ENCODE measurements at places on chromosomes 5 and 9.

DNA sequence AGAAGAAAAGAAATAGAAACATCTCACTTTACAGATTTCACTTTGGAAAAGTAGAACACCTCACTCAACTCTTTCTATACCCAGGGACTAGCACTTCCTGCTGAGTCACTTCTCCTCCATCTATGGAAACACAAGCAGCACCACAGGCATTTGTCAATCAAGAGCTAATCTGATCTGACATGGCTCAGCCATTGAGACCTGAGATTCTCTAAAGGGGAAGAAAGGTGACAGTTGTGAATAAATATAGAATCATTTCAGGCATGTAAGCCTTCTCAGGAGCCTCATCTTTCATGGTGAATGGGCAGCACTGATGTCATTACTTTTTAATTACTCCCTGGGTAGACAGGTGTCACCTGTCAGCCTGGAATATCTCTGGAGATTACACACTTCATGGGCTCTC lies 559.8 kb downstream of the HINT1 start:
- no peak for DNase-seq

GRCh38 chr5:159965031-159965837 lies 43.7 kb upstream of the TTC1 start:
- peak; percentile 49 for DNase-seq

DNA sequence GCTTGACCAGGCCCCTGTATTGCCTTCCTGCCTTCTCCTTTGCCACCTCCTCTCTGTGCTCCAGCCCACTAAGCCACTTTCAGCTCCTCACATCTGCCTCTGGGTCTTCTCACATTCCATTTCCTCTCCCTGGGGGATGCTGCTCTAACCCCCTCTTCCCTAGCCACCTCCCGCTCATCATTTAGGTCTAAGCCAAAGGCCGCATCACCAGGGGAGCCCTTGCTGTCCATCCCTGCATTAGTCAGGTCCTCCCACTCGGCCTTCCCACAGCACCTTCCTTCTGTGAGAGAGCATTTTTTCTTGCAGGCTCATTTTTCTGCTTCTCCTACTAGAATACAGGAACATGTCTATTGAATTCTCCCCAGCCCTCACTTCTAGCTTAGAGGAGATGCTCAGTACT lies 72.6 kb upstream of the GALNT10 start:
- no peak for DNase-seq

DNA sequence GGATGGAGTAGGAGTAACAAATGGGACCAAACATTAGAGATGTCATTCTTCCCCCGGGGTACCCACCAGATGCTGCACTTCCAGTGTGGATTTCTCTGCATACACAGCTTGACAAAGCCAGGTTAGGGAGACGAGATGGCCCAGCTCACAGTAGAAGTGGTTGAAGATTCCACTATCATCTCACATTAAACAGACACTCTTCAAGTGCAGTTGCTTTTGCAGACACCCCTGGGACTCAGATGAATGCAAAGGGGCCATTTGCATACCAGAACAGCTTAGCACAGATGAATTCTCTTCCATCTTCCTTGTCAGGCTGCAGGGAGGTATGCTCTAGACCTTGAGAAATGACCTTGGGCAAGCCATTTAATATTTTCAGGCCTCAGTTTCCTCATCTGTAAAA lies 12.6 kb upstream of the C5orf58 start:
- no peak for DNase-seq

DNA sequence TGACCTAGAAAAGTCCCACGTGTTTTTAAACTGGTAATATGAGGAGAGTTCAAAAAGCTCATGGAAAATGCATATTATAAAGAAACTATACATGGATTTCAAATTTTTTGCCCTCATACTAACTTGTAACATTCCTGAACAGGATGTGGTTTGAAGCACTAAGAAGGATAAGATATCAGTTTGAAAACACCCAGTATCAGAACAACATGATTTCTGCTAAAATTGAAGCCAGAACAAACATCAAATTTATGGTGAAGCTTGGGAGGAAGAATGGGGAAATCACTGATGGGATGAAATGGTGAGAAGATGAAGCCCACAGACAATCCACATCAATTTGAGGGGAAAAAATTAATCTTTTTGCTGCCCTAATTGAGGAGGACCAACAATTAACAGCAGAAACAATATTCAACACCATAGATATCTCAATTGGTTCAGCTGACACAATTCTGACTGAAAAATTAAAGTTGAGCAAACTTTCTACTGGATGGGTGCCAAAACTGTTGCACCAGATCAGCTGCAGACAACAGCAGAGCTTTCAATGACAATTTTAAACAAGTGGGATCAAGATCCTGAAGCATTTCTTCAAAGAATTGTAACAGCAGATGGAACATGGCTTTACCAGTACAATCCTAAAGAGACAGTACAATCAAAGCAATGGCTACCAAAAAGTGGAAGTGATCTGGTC lies 113.2 kb upstream of the SNX2 start:
- no peak for DNase-seq

GRCh38 chr5:140547508-140548299 lies at the start of gene EIF4EBP3:
EIF4EBP3 (plus strand) TSS chr5:140547662; CDS start chr5:140547738, 76 bp downstream.
- peak; percentile 88 for DNase-seq

DNA sequence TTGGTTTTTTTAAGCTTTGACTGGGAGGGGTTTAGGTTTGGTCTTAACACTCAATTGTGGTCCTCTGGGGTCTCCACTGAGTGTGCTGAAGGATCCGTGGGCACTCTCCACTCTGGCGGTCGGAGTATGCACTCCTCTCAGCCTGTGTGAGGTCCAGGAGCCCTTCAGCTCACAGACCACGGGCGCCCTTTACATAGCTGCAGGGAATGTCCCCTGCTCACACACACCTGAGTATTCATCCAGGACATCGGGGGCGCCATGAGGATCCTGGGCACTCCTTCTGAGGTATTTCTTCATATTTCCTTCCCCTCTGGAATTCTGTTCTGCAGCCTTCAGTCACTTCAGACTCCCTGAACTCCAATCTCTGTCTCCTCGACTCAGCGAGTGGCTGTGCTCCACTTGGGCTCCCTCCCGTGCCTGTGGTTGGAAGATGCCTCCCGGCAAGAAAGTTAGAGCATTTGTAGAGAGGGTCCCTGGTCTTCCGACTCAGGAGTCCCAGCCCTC lies 12.5 kb downstream of the TRIP13 start:
- no peak for DNase-seq

DNA sequence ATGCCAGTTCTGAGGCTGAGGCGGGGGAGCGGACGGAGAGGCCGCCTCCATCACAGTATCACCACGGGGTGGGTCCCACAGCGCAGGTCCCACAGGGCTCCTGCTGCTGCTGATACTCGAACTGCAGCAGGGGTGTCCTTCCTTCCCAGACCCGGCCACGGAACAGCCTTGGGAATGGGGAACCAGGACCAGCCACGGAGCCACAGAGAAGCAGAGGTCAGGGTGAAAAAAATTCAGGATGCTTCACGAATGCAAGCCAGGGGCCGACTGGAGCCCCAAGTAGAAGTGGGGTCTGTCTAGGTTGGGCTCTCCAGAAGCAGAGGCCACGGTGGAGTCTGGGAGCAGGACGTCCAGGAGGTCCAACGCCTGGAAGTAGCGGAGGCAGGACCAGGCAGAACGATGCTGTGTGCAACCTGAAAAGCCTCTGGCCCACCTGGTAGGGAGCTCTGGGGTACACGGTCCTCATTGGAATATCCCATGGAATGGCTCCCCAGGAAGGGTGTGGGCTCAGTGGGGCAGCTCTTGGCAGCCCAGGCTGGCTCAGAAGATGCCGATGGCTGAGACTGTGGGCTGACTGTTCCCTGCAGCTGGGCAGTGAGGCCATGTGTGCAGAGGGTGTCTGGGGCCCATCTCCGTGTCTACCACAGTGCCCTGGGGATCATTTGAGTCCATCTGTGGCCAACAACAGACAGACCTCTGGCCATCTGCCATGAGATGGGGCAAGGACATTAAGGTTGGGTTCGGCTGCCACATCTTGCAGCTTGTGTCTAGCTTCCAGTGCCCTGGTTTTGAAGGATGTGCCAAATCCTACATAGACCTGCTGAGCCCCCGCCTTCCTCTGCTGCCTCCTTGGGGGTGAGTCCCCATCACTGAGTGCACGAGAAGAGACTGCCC lies 66.9 kb upstream of the FCN1 start:
- DNase-seq: no peak

DNA sequence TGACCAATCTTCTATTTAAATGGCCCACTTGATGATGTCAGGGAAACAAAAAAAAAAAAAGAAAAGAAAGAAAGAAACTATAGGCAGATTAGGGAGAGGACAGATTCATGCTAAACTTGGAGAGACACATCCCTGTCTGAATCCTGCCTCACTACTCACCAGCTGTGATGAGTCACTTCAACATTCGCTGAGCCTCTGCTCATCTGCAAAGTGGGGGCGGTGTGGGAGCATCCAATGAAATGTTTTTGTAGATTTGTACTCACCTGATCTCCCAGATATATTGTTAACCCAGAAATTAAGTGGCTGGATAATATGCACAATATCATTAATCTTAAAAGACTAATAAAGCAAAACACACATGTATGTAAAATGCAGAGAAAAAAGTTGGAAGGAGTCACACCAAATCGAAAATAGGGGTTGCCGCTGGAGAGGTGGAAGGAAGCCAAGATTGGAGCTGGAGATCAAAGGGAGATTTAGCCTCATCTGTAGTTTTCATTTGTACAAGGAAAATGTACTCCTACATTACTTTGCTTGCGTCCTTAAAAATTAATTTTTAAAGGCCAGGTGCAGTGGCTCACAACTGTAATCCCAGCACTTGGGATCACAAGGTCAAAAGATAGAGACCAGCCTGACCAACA lies 17.0 kb upstream of the ERGIC1 start:
- no peak for DNase-seq

- no peak for DNase-seq
Measured at GRCh38 chr9:35490155-35490909, 421 bp downstream of the RUSC2 start.

DNA sequence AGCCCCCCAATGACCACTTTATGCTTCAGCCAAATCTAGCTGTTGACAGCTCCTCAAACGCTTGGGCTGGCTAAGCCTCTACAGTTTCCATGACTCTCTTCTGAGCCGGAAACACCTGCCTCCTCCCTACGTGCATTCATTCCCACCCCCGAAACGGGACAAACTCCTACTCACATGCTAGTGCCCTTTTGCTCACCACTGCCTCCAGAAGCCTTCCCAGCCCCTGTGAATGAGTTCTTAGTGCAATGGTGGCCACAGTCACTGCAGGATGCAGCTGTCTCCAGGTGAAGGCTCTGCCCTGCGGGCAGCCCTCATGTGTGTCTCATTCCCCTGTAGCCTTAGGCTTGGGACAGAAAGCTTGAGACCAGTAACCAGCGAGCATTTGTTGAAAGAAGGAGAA lies 68.8 kb upstream of the DAB2IP start:
- no peak for DNase-seq

DNA sequence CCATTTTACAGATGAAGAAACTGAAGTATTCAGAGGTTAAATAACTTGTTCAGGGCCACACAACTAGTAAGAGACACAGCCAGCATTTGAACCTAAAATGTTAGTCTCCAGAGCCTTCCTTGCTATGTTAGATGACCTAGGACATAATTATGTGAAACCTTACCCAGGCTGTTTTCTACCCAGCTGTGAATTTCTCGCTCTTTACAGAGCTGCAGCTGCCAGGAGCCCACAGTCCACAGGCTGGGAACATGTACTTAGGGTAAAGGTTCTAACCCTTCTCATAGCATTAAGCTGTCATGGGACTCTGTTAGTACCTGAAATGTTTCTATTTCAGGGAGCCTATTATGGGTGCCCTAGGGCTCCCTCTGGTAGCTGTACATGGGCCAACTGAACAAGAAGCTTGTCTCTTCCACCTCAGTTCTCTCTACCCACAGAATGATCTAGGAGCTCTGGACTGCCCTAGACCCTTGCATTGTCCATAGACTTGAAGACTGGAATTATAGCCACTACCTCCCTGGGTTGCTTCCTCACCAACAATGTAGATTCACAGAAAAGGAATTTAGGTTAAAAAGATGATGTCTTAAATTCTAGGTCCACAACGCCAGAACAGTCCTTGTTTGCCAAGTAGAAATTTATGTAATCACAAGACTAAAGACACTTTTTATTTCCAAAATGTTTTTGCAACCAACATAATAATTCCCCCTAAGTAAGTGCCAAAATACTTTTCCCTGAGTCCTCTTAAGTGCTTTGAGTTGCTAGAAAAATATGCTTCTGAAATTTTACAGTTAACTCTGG lies 262.9 kb downstream of the PIK3R1 start:
- no peak for DNase-seq

DNA sequence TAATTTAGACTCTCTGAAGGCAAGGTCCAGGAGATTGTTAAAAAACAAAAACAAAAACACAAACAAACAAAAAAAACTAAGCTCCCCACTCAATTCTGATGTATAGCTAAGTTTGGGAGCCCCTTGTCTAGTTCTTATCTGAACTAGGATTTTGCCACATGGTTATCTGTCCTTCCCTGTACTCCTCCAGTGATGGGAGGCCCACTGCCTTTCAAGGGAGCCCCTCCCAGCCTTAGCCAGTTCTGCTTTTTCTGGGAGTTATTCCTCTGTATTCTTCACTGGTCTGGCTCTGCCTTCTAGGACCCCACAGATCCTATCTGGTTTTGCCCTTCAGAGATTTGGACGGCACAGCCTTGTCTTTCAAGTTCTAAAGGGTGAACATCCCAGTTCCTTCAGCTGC lies 2.1 kb upstream of the ALDH1B1 start:
- no peak for DNase-seq

DNA sequence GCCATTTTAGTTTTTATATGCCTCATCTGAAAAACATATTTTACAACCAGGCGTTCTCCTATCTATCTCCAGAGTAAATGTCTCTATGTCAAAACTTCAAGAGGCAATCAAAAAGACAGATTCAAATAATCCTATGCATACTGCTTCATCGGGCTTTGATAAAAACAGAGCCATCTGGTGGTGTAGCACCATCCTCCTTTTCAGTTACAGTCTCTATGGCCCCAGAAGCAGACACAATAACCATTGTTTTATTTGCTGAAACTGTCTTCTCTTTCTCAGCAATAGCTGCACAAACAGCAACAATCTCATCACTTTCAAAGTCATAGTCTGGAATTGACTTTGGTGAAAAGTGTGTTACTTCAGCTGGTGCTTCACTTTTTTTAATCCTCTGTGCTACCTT lies 36.3 kb downstream of the PTGER4 start:
- DNase-seq: no peak

All from stimulated activated CD4-positive, alpha-beta T cell treated with anti-CD3 and anti-CD28 coated beads, Interleukin-4, amount 100 ng/mL, for 24 hours (primary cell).